ENCODE measurements at places on chromosomes 4 and X.

DNA sequence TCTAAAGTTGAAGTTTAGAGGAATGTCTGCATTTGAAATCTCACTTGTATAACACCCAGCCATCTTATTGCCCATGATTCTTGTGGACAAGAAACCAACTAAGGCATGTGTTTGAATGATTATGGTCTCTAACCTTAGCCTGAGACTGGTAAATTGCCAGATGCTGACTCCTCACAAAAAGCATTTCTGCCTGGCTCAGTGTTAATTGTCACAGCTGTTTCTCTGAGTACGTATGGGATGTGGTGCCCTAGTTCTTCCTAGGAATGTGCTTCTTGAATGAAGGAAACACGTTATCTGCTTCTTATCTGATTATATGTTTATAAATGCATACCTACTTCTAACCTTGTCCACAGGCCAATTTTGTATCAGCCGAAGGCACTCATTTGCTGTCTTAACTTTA lies 63.1 kb upstream of the NDP start:
- DNase-seq, result no peak

DNA sequence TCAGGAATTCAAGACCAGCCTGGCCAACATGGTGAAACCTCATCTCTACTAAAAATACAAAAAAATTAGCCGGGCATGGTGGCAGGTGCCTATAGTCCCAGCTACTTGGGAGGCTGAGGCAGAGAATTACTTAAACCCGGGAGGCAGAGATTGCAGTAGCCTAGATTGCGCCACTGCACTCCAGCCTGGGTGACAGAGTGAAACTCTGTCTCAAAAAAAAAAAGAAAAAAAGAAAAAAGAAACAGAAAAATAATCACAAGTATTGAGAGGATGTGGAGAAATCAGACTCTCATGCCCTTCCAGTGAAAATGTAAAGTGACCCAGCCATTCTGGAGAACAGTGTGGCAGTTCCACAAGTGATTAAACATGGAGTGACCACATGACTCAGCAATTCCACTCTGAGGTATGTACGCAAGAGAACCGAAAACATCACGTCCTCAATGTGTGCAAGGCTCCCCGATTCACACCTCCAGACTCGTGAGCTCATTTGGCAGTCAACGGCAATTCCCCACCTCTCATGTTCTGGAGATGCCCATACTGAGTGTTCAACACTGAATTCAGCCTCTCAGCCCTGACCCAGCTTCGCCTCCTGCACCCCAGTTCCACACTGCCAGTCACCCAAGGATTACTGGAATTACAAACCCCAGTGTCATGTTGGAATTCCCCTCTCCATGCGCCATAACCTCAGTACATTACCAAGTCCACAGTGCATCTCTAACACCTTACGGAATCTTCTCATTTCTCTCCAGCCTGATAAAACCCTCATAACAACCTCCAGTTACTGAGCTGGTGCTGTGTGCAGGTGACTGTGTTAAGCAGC lies 21.1 kb downstream of the ACOX3 start:
- DNase-seq, result no peak

DNA sequence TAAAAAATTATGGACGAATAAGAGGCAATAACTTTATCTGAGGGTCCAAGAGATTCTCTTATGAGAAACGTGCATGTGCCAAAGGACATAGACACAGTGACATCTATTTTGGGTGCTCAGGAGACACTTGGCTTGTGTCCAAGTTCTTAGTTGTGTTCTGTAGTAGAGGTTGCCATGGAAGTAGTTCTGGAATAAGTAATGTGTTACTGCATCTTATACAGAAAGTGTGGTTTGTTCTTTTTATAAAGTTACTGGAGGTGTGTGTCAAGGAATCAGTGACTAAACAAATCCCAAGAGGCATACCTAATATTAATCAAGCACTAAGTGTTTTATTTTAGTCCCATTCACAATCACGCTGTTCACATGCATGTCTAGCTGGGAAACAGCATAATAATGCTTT lies 305.7 kb downstream of the ARHGAP24 start:
- no peak for DNase-seq

DNA sequence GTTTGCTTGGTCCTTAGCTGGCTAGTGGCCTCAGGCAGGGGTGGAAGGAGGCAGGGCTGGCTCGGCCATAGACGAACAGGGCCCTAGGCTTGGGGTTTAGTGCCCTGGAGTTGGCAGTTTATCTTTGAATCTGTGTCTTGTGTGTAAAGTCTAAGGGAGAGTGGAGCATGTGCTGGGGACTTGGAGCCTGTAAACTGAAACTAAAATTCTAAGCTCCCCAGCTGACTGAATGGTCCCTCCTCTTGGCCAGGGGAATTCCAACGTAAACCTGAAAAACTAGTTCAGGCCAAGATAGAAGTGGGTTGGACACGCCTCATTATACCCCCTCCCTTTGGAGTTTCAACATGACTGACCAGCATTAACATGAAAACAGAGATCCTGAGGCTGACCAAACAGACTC lies 46.1 kb upstream of the GPR78 start:
- DNase-seq, result no peak

DNA sequence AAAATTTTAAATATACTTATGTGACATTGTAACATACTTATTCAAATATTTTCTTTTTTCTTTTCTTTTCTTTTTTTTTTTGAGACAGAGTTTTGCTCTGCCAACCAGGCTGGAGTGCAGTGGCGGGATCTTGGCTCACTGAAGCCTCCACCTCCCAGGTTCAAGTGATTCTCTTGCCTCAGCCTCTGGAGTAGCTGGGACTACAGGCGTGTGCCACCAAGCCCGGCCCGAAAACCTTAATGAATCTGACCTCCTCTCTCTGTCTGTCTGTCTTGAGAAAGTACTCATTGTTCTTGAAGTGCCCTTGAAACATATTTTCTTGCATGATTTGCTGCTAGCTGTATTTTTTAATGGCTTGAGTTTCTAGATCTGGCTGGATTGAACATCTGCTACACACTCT lies 136.8 kb downstream of the ANAPC4 start:
- no peak for DNase-seq

GRCh38 chr4:52694936-52695335 lies 35.8 kb upstream of the USP46 start:
- no peak for DNase-seq

- DNase-seq, result no peak
These were observed 9.6 kb downstream of the HAUS7 start for GRCh38 chrX:153460826-153461225.

DNA sequence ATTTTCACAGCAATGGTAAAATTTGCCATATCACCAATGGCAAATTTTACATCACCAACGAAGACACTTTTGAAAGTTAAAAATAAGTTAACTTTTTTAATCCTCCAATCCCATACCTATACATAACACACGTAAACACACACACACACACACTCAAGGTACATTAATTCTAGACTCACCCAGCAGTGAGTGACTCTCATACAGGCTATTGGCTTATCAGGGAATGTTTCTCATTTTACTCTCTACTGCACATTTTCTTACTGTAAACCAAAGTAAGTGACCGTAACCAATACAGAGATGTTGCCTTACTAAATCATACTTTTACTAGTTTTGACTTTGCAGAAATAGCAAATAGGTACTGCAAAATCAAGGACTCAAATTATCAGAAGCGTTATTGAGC lies 2.3 kb downstream of the VEGFC start:
- DNase-seq, result no peak

DNA sequence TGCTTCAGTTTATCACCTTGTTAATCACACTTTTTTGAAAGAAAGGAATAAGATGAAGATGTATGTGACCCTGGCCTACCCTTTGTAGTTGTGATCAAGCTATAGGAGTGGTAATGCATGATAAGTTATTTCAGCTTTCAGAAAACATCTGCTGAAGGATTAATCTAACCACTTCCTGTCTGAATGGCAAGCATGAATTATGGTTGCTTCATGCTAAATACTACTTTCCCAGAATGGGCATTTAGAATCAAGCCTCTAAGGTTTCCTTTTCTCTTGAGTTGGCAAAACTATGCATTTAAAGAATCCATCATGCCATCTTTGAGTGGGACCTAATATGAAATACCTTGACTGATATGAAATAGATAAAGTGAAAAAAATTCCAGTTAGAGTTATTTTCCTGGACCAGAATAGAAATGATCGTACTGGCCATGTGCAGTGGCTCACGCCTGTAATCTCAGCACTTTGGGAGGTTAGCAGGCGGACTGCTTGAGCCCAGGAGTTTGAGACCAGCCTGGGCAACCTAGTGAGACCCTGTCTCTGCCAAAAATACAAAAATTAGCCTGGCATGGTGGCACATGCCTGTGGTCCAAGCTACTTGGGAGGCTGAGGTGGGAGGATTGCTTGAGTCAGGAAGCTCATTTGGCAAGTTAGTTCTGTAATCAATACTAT lies 59.1 kb downstream of the ANXA3 start:
- no peak for DNase-seq

DNA sequence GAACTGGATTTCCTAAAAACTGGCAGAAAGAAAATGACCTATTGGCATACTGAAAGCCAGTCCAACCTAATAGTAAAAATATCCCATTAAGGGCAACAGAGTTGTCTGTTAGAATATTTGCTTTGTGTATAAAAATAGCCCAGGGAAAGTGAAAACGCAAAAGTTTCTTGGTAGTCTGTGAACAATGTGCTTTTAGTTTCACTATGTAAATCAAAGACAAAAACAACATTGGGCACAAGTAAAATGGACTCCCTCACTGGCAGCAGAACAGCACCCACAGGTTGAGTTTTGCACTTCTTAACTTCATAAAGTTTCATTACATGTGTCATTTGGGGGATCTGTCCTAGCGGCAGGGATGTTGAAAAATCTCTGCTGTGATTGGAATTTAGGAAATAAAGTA lies 4.3 kb upstream of the FGG start:
- DNase-seq, result no peak

- DNase-seq, result no peak
These were observed 19.4 kb upstream of the KLHL8 start for GRCh38 chr4:87239821-87240220.

DNA sequence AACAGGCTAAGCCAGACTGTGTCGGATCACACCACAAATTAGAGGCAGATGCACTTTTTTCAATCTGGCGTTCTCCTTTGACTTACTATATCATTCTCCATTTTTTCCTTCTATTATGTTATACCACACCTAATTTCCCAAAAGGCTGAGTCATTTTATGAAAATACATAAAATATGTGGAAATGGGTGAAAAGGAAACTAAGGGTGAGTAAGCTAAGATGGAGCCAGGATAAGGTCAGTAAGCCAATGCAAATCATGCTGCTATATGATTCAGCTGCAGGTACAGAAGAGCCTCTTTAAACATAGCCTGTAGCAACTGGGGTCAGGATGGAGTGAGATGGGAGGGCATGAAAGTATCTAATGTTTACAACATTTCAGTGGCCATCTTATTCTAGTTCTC lies 94.0 kb upstream of the TEX13A start:
- DNase-seq, result no peak

DNA sequence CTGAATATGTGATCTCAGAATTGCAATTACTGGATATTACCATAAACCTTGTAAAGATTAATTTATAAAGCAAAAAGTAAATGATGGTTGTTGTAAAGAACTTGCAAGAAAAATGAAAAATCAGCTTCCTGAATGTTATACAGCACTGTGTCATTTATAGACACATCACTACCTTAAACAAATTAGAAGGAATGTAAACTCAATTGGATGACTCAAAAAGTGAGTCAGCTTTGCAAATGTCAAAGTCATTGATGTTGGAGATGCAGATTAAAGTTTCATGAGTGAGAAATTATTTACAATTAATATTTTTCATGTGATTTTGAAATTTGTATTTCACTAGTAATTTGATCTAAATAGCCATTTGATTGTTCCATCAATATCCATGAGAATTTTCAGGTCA lies 193.2 kb downstream of the RAPGEF2 start:
- no peak for DNase-seq

DNA sequence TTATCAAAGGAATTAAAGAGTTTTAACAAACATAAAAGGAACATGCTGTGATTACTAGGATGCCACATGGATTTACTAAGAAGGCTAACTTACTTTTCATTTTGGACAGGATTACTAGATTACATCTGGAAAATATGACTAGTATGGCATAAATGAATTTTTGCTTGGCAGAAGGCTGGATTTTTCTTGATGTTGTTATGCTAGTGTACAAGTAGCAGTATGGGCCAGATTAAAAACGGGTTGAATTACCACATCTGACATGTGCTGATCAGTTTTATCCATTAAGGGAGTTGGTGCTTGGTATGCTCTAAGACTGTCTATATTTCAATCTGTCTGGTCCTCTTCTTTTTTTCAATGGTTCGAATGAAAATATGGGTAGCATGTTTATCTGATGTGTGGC lies 70.5 kb downstream of the JADE1 start:
- no peak for DNase-seq

- DNase-seq, result no peak
These were observed 276.8 kb downstream of the FBXW7 start for GRCh38 chr4:152258804-152259708.

Measured in nucleus accumbens (tissue), 56 donors.